ENCODE measurements at places on chromosomes 3 and 15.

DNA sequence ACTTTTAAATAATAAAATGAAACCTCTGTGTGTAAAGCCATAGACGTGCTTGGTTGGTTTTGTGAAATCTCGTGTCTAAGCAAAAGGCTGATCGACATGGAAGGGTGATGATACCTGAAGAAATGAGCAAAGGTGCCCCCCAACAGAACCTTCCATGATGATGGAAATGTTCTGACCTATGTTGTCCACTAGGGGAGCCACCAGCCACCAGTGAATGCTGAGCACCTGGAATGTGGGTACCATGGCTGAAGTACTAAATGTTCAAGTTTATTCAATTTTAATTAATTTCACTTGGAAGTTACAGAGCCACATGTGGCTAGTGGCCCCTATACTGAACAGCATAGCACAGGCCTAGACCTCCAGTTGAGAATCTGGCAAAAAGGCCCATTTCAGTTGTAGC lies 158.8 kb downstream of the POLR2M start:
- no peak for DNase-seq

GRCh38 chr3:134988666-134989065 lies 193.6 kb downstream of the EPHB1 start:
- DNase-seq = no peak

- no peak for DNase-seq
Observed at GRCh38 chr15:73869216-73869995, 4.0 kb upstream of the TBC1D21 start.

GRCh38 chr3:10223676-10224639 lies 24.3 kb upstream of the TATDN2 start:
- no peak for DNase-seq

GRCh38 chr3:188270423-188270972 lies 116.5 kb downstream of the LPP start:
- no peak for DNase-seq

DNA sequence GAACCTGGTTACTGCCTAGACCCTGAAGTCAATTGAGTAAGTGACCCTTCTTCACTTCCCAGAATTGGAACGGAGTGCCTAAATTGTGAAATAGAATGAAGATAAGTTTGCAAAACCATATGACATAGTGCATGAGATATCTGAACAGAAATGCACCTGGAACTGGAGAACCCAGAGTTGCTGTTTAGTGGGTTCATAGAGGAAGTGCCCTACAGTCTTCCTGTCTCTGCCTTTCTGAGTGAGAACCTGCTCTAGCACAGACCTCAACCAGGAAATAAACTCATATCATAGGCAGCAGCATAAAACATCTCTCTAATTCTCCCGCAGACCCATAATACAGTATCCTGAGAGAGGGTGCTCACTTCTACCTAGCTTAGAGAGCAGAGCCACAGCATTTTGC lies 82.9 kb downstream of the EOMES start:
- no peak for DNase-seq

- DNase-seq = no peak
Observed at GRCh38 chr15:98493966-98494511, 154.3 kb upstream of the IGF1R start.

DNA sequence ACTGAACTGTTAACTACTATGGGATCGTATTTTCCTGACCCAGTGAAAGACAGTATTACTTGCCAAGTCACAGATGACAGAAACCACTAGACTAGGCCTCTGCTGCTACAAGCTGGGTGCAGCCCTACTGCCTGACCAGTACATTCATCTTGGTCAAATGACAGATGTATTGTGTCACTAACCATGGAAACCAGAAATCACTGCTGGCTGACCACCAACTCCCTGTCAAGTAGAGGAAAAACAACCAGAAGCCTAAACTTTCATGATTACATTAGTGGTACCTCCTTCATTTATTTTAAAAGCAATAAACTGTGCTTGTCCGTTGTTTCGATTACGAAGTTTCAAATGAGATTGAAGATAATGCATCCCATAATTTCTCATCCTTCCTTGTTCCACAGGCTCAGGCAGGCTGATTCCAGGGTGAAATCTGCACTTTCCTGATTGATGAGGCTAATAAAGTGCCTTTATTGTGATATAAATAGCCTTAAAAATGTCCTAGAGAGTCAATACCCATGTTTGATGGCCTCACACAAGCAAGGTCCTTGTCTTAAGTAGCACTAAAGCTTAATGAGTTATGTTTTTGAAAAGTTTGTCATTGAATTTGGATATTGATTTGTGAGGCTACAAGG lies 309.7 kb downstream of the LSAMP start:
- DNase-seq = no peak

- no peak for DNase-seq
Observed at GRCh38 chr3:65915477-65915876, 123.2 kb downstream of the MAGI1 start.

DNA sequence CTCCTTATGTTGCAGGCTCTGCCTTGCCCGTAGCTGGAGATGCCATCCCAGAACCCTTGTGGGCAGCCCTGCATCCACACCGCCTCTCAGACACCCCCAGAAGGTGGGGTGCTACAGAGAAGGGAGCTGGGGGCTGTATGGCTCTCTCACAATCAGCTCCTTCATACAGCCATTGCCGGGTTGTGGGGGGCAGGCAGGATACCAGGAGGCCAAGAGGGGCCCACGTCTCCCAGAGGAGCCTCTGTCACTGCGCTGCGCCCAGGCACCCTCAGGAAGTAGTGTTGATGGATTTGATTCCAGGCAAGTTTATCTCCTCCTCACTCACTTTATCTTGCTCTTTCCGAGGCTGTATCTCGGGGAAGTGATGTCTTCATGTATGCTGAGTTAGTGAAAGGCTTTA lies 171.6 kb downstream of the CHDH start:
- no peak for DNase-seq

DNA sequence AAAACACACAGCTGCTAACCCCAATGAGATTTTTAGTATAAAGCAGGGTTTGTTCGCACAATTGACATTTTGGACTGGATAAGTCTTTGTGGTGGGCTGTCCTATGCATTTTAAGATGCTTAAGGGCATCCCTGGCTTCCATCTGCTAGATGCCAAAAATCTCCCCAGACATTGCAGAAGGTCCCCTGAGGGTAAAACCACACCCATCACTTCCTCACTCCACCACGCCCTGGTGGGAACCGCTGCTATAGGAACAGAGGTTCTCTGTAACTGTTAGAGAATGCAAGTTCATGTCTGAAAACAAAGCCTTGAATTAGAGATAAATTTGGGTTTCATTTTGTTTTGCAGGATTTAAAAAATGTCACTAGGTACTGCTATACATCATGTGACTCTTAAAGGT lies 67.7 kb downstream of the ARHGEF26 start:
- no peak for DNase-seq

DNA sequence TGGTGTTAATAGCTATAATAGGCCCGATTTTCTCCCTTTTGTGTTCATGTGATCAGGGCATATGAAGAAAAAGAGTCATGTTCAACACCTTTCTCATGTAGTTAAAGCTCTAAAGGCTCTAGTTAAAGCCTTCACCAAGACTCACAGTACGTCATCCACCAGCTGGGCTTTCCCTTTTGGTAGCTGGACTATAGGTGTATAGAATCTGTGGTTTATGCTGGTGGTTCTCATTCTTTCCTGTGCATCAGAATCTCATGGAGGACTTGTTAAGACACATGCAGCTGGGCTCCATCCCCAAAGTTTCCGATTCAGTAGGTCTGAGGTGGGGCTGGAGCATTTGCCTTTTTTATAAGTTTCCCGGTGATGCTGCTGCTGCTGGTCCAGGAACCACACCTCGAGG lies 31.0 kb downstream of the CFAP91 start:
- no peak for DNase-seq

DNA sequence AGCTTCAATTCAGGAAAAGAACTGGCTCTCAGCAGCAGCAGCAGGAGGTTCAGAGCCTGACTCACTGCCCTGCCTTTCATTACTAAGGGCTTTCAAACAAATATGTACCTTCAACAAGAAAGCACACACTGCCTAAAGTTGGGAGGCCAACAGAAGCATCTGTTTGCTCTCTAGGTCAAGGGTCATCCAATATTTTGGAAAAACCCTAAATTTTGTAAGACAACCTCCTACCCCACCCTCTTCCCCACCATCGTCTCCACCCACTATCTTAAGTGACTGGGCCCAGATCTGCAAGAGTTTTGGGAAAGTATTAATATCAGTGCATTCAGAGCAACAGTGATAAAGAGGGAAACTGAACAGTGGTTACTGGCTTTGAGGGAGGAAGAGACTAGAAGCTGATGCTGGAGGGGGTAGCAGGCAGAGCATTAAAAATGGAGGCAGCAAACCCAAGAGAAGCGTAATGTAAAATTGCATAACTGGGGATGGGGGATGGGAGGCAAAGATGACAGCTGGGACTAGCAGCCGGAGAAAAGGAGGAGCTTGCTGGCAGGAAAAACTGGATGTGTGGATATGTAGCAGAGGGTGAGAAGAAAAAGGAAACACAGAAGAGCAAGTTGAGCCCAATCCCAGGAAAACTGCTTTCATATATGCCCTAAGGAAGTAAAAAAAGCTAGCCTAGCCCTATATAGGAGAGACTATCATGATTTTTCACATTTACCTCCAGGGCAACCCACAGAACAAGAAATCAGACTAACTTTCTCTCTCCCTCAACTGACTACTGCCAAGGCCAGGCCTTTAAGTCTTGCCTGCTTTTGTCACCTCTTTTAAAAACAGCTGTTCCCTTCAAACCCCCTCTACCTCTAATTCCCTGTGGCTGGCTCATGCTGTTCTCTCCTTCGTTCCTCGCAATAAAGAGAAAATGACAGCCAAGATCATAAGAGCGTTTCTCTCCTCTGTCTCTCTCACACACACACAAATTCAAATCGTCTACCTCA lies 31.4 kb downstream of the NPTN start:
- no peak for DNase-seq

All from stimulated activated CD4-positive, alpha-beta T cell treated with anti-CD3 and anti-CD28 coated beads, TNF-alpha, amount 100 ng/mL, for 4 hours (primary cell).